ENCODE measurements at places on chromosomes 5 and 9. TPM values are rescaled to one million over a fixed set of nuclear protein-coding genes. Genes with fewer than 3 reads are reported as not detected.

Gene AGXT2
- not detected for total RNA-seq

Gene PTGES
- 3.3 TPM for total RNA-seq

Gene TAF1L
- not detected for total RNA-seq

Gene HMGXB3
- total RNA-seq, result 40.7 TPM

Gene AFAP1L1
- total RNA-seq, result 1.5 TPM

Gene ADAMTS19
- total RNA-seq, result 0.08 TPM

Gene HACD4
- 0.97 TPM for total RNA-seq

Gene LCN15
- not detected for total RNA-seq

Gene FGFR4
- total RNA-seq, result 1.9 TPM

Gene PLPPR1
- not detected for total RNA-seq

Gene PTGES2
- total RNA-seq, result 53.6 TPM

Gene FAT2
- 2.2 TPM for total RNA-seq

Gene ST8SIA4
- 0.42 TPM for total RNA-seq

- no peak for DNase-seq
Measured at GRCh38 chr9:34579104-34579807, 10.3 kb downstream of the CNTFR start.

DNA sequence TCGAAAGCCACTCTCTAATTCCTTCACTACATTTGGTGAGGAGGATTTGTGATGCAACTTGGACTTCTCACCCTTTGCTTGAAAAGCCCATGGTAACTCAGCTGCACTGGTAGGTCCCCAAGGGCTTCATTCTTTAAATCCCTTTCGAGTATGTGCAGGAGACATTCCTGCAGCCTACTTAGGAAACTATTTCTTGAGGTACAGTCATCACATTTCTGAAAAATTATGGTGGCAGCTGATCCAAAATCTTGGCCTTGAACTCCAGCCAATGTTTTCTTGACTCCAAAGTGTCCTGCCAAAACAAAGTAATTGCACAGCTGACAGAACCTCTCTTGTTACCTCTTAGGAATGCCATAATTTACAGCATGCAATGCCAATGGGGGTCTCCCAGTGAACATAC, 99.7 kb downstream of the NPR3 start:
- DNase-seq, result no peak

DNA sequence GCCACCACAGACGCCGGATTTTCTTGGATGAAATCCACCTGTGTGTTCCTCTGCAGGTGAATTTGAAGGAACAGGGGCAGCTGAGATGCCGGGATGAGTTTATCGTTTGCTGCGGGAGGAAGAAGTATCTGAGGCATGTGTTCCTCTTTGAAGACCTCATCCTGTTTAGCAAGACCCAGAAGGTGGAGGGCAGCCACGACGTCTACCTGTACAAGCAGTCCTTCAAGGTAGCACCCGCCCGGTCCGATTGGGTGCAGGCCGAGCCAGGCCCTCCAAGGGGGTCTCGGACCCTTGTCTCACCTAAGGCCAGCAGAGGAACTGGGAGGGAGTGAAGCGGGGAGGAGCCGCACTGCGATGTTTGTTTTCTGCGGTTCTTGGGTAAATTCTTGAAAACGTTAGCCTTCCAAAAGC, 18.4 kb upstream of the LRRC14B start:
- DNase-seq, result peak; percentile 90

- no peak for DNase-seq
Measured at GRCh38 chr5:155193029-155193428, 179.5 kb downstream of the KIF4B start.

DNA sequence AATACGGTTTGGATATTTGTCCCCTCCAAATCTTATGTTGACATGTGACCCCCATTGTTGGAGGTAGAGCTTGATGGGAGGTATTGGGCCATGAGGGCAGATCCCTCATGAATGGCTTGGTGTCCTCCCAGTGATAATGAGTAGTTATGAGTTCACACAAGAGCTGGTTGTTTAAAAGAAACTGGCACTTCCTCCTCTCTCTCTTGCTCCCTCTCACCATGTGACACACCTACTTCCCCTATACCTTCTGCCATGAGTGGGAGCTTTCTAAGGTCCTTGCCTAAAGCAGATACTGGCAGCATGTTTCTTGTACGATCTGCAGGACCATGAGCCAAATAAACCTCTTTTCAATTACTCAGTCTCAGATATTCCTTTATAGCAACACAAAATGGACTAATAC, 132.0 kb downstream of the PIK3R1 start:
- no peak for DNase-seq

DNA sequence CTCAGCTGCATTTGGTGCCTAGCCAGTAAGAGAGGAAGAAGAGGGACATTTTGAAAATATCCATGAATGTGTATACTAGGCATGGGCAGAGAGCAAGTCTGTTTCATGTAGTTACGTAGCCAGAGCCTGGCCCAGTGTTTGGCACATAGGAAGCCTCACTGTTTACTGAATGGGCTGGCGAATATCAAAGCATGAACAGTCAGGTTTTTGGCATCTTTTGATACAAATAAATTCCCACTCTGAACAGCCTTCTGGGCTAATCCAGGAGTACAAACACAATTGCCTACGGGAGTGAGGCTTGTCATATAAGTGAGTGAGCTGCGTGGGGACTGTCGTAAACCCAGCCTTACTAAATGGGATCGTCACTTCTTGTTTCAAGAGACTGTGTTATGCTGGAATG, 253.1 kb upstream of the PANK3 start:
- no peak for DNase-seq

DNA sequence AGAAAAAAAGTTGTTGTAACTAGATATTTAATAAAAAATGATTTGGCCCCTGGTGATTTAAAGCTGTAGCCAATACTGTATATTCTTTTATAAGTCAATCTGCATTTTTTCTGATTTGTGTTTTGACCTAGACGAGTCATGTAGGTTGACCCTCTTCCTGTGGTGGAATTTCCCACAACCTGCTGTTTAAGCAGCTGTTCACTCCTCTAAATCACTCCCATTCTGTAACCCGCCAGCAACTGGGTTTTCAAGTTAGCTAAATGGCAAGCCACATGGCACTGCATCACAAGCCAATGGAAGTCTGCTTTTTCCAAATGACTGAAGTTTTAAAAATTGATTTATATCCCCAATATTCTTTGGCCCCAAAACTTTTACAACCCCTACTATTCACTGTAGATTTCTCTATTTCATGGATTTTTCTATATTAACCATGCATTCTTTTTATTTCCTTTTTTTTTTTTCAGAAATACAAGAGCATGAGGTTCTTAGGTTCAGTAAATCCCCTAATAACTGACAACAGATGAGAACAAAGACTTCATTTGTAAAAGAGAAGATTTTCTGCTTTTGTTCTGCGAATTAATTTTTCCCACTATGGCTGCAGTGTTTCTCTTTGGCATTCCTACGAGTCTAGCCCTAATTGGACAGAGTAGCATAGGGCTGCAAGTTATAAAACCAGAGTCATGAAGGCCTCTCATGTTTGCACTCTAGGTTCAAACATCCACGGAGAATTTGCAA, 184.5 kb upstream of the TLE4 start:
- DNase-seq, result no peak

DNA sequence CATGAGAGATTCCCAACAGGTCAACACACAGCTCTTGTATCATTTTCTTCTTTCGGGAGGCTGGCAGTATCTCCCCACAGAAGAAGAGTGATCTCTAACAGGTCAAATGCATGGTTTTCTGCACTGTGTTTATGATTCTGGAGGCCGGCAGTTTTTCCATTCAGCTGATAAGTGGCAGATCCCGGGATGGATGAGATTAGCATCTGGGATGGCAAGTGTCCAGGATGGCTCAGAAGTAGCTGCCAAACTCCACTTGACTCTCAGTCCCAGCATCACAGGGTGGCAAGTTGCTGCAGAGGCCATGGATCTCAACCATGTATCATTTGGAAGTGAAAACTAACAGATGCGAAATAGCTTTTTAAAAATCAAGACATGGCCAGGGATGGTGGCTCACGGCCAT, 97.8 kb upstream of the SLC44A1 start:
- no peak for DNase-seq

- DNase-seq, result no peak
Measured at GRCh38 chr5:135228222-135228621, 170.8 kb downstream of the MACROH2A1 start.

DNA sequence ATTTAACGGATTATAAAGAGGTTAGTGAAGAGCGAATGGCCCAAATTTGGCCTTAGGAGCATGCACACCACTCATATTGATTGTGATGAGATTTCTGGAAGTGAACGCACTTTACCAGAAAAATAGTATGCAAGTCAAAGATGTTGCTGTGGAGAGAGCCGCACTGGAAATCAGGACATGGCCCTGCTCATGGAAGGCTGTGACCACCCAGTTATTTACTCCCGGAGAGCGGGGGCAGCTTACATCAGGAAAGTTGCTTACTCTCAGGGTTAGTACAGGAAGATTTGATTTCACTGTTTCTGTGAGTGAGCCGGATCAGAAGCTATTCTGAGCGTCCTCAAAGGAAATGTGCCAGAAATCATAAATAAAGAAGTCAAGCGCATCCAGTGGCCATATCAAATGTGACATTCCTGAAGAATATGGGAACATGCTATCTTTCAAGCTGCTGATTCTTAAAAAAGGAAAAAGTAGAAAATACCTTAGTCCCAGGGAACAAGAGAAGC, 42.9 kb upstream of the STRBP start:
- no peak for DNase-seq

- peak; percentile 11 for DNase-seq
Measured at GRCh38 chr9:113592876-113593575, 129.5 kb downstream of the RGS3 start.

GRCh38 chr5:177469750-177470525, 3.5 kb downstream of the DBN1 start:
- no peak for DNase-seq

DNA sequence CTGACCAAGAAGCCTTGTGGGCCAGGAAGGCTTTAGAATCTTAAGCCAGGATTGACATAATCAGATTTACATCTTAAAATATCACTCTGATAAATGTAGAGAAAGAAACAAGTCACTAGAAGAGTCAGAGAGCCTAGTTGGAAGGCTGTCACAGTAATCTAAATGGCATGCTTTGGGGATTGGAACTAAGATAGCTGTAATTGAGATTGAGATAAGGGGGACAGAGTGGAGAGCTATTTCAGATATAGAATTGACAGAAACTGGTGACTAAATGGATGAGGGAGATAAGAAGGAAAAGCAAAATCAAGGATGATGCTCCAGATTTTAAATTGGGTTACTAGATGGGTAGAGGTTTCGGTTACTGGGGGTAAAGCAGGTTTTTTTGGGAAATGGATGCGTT, 100.5 kb downstream of the XRCC4 start:
- DNase-seq, result no peak

DNA sequence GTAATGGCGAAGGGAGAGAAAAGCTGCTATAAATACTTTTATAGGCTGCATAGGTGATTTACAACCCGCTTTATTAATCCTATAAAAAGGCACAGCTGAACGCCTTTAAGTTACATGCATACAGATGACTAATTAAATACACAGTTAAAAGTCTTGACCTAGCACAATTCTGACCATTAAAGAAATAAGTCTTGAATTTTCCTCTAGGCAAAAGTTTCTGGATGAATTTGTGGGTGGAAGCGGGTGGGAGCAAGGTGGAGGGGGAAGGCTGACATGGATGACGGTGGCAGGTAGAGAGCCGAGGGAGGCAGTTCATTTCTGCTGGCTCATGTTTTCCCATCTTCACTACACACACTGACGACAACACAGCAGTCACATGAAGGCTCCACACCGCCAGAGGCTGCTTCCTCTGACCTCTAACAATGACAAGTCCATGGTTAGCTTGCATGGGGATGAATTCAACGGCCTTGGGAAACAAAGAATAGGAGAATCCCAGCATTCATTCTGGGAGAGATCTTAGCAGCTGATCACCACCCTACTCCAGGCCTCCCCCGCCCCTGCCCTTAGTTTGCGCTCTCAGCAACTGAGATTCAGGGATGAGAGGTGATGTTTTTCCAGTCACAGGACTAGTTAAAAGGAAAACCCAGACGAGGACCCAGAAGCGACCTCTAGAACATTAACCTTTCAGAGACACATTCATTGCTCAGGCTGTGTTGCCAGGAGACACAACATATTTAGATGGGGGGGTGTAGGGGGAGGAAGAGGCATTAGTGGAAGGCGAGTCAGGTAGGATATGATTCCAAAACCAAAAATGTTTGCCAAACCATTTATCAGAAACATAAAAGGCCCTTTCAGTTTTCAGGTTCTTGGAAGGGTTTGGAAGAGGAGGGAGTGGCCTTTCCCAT, 329.3 kb downstream of the PIK3R1 start:
- DNase-seq, result no peak

GRCh38 chr5:93746406-93747056, 5.1 kb upstream of the POU5F2 start:
- no peak for DNase-seq

DNA sequence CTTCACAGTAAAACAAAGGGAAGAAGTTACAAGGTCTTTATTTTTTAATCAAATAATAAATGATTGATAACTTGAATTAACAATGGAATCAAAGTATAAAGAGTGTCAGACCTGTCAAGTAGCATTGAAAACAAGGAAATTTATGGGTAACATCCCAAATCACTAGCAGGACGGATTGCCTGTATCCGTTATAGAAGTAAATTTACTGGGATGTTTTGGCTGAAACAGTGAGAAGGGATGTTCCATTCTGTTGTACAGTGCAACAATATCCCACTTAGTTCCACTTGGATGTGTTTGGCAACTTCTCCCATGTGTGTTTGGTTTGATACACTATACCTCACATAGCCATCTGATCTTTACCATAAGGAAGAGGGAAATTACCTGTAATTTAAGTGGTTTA, 421.0 kb upstream of the CHD1 start:
- DNase-seq, result no peak

- no peak for DNase-seq
Measured at GRCh38 chr5:129912601-129913255, 8.5 kb downstream of the CHSY3 start.

DNA sequence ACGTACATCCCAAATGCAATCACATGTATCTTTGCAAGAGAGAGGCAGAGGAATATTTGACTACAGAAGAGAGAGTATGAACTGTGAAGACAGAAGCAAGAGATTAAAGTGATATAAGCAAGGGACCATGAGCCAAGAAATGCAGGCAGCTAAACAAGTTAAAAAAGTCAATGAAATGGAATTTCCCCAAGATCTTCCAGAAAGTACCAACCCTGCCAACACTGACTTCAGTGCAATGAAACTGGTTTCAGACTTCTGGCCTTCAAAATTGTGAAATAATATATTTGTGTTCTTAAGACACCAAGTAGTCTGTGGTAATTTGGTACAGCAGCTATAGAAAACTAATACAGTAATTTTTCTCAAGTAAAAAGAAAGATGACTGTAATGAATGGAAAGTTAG, 20.9 kb downstream of the FOXI1 start:
- no peak for DNase-seq

- no peak for DNase-seq
Measured at GRCh38 chr9:16099732-16100536, 547.1 kb downstream of the CCDC171 start.

- DNase-seq, result no peak
Measured at GRCh38 chr5:98349251-98349989, 424.0 kb upstream of the RGMB start.

GRCh38 chr9:100058699-100059579, 39.9 kb downstream of the ERP44 start:
- DNase-seq, result no peak
